ENCODE measurements at places on chromosomes 16 and 17. TPM values are rescaled to one million over a fixed set of nuclear protein-coding genes. Genes with fewer than 3 reads are reported as not detected.
A peak's percentile ranks its signal among the peaks of the same experiment; 100 is the strongest.

RNF43 gene
- 0.11 TPM for total RNA-seq

CYLD gene
- 41.1 TPM for total RNA-seq

CD300LB gene
- not detected for total RNA-seq

FBXO39 gene
- 0.83 TPM for total RNA-seq

KRTAP4-5 gene
- total RNA-seq, result not detected

ATP6V0C gene
- 66.0 TPM for total RNA-seq

CCL16 gene
- 0.42 TPM for total RNA-seq

CDH13 gene
- 3.1 TPM for total RNA-seq

METRN gene
- total RNA-seq, result 56.5 TPM

IKZF3 gene
- 0.98 TPM for total RNA-seq

DNA sequence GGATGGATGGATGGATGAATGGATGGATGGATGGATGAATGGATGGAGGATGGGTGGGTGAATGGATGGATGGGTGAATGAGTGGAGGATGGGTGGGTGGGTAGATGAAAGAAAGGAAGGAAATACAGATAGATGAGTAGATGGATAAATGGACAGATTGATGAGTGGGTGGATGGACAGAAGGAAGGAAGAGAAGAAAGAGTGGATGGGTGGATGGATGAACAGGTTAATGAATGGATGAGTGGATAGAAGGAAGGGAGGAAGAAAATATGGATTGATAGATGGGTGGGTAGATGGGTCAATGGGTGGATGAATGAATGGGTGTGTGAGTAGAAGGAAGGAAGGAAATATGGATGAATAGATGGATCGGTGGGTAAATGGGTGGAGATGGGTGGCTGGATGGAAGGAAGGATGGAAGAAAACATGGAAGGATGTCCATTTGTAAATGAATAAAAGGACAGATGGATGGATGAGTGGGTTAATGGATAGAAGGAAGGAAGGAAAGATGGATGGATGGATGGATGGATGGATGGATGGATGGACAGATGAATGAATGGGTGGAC lies 97.3 kb upstream of the TNRC6C start:
- no peak for DNase-seq
- H3K27me3 ChIP-seq, result no peaks in the 10 kb centered on the region
- no peaks in the 10 kb centered on the region for H3K36me3 ChIP-seq
- peaks cover 30% of the 10 kb centered on the region for H3K4me1 ChIP-seq
- H3K4me3 ChIP-seq, result no peak overlapping the region
- H3K27ac ChIP-seq, result no peak overlapping the region

- H3K36me3 ChIP-seq, result no peaks in the 10 kb centered on the region
- DNase-seq, result no peak
- H3K4me3 ChIP-seq, result no peak overlapping the region
- H3K27ac ChIP-seq, result no peak overlapping the region
- H3K27me3 ChIP-seq, result no peaks in the 10 kb centered on the region
These were observed 345.7 kb downstream of the CNTNAP4 start for GRCh38 chr16:76622876-76623275.

DNA sequence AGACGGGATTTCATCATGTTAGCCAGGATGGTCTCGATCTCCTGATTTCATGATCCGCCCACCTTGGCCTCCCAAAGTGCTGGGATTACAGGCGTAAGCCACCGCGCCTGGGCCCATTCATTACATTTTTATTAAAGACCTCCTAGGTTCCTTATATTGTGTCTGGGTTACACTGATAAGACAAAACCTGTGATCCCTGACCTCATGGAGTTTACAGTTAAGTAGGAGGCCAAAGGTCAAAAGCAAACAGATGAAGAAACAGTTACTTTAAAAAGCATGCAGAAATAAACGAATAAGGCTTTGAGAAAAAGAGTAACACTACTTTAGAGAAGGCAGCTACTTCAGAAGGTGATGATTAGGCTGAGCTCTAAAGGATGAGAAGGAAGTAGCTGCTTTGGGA lies 14.9 kb upstream of the HLF start:
- no peaks in the 10 kb centered on the region for H3K36me3 ChIP-seq
- no peak overlapping the region for H3K27ac ChIP-seq
- DNase-seq, result no peak
- no peaks in the 10 kb centered on the region for H3K27me3 ChIP-seq
- H3K4me3 ChIP-seq, result no peak overlapping the region

DNA sequence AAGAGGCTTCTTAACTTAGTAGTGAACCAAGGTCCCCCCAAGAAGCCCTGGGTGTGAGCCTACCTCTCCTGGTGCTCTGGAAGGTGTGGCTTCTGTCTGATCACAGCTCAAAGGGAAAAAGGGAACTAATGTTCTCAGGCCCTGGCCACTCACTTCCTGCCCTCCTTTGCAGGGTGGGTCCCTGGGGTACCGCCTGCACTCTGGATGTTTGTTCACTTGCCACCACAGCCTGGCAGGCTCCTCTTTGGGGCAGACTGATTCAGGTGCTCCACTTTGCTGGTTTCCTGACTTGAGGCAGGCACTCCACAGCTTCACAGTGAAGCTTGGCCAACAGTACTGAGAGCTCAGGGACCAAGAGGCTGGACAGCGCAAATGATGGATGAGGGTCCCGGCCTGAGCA lies 5.9 kb upstream of the MYO15A start:
- H3K4me1 ChIP-seq, result no peaks in the 10 kb centered on the region
- H3K36me3 ChIP-seq, result peaks cover 96% of the 10 kb centered on the region
- H3K4me3 ChIP-seq, result no peak overlapping the region
- DNase-seq, result no peak

- no peaks in the 10 kb centered on the region for H3K27me3 ChIP-seq
- no peak overlapping the region for H3K4me3 ChIP-seq
- no peak for DNase-seq
- H3K27ac ChIP-seq, result no peak overlapping the region
- peaks cover 17% of the 10 kb centered on the region for H3K4me1 ChIP-seq
- no peaks in the 10 kb centered on the region for H3K36me3 ChIP-seq
These were observed 15.4 kb upstream of the KIFC3 start for GRCh38 chr16:57817680-57818079.

- no peak overlapping the region for H3K27ac ChIP-seq
- no peak overlapping the region for H3K4me3 ChIP-seq
- no peaks in the 10 kb centered on the region for H3K27me3 ChIP-seq
- DNase-seq, result no peak
These were observed 378.7 kb downstream of the HS3ST4 start for GRCh38 chr16:26070302-26071100.

GRCh38 chr16:78269256-78269655 lies 169.8 kb downstream of the WWOX start:
- no peak for DNase-seq
- H3K27ac ChIP-seq, result no peak overlapping the region
- no peaks in the 10 kb centered on the region for H3K4me1 ChIP-seq
- H3K4me3 ChIP-seq, result no peak overlapping the region

DNA sequence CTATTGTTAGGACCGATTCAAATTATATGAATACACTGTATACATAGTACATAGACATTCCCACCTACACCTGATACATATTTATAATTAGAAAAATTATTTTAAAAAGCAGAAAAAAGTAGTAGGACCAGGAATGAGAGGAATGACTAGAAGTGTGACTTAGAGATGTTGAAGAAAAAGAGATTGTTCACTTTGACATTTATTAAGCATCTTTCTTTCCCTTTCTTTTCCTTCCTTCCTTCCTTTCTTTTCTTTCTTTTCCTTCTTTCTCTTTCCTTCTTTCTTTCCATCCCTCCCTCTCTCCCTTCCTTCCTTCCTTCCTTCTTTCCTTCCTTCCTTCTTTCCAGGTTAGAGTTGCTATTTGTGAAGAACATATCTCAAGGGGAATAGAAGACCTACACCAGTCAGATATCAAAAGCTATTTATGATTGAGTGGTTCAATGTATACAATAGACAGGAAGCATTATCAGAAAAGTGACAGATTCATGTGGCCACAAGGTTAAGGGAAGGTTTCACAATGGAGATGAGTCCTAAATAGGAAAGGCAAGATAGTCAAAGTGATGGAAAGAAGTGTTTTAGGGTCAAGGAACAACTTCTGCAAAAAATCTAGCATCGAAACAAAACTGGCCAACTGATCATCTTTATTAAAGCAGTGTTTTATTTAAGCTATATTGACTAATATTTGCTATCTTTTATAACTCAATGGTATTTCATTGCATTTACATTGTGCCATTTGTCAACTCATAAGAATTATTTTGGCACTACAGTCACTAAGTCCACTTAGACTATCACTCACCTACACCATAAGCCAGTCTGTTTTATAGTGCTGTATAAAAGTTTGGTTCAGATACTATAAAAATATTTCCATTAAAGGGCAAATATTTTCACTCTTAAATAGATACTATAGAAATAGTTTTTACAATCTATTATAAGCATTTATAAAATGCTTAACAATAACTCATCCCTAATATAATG lies 54.1 kb upstream of the NACA2 start:
- H3K4me3 ChIP-seq, result no peak overlapping the region
- H3K27me3 ChIP-seq, result no peaks in the 10 kb centered on the region
- DNase-seq, result no peak

DNA sequence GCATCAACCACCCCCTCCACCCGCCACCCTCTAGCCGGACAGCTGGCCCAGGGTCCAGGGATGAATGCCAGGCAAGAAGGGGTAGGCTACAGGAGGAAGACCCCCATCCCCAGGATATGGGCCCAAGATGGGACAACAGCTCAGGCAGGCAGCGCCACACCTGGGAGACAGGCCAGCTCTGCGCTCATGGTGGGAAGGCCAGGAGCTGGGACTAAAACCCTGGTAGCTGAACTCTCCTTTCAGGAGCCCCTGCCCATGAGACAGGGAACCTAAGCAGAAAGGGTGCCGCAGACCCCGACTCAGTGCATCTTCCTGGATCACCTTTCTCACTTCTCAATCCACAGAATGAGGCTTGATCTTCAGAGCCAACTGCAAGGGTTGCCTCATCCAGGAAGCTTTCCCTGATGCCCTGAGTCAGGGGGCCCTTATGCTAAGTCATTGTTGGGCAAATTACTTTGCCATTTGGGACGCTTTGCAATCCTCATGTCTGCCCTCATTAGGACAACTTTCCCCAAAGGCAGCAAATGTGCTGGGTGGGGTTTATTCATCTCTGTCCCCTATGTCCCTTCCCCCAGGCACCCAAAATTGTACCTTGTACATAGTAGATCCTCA lies 9.0 kb downstream of the ZDHHC1 start:
- peak overlapping the region; percentile 73 for H3K27ac ChIP-seq
- no peak for DNase-seq
- H3K4me1 ChIP-seq, result peaks cover 17% of the 10 kb centered on the region
- H3K27me3 ChIP-seq, result no peaks in the 10 kb centered on the region
- H3K36me3 ChIP-seq, result peaks cover 23% of the 10 kb centered on the region
- H3K4me3 ChIP-seq, result no peak overlapping the region

GRCh38 chr17:4607773-4608187 lies 23.5 kb downstream of the SMTNL2 start:
- H3K27ac ChIP-seq, result peak overlapping the region; percentile 77
- no peak for DNase-seq

GRCh38 chr16:56346131-56346890 lies 79.0 kb downstream of the AMFR start:
- H3K27me3 ChIP-seq, result no peaks in the 10 kb centered on the region
- DNase-seq, result no peak
- no peaks in the 10 kb centered on the region for H3K36me3 ChIP-seq
- no peak overlapping the region for H3K4me3 ChIP-seq
- no peak overlapping the region for H3K27ac ChIP-seq
- H3K4me1 ChIP-seq, result no peaks in the 10 kb centered on the region

DNA sequence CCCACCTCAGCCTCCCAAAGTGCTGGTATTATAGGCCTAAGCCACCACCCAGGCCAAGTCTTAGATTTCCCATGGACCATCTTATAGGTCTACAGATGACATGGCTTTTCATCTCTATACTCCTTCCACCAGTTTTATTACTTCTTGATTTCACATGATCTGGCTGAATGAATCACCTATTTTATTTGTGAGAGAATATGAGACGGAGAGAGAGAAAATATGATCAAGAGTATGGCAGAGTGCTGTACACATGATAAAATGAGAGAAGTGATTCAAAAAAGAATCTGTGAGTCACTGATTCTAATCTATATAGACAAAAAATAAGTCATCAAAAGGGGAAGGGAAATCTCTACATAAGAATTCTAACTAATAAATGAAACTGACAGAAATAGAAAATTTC lies 13.7 kb downstream of the ACSM1 start:
- no peaks in the 10 kb centered on the region for H3K27me3 ChIP-seq
- no peak overlapping the region for H3K4me3 ChIP-seq
- no peaks in the 10 kb centered on the region for H3K36me3 ChIP-seq
- no peaks in the 10 kb centered on the region for H3K4me1 ChIP-seq
- no peak overlapping the region for H3K27ac ChIP-seq
- DNase-seq, result no peak

DNA sequence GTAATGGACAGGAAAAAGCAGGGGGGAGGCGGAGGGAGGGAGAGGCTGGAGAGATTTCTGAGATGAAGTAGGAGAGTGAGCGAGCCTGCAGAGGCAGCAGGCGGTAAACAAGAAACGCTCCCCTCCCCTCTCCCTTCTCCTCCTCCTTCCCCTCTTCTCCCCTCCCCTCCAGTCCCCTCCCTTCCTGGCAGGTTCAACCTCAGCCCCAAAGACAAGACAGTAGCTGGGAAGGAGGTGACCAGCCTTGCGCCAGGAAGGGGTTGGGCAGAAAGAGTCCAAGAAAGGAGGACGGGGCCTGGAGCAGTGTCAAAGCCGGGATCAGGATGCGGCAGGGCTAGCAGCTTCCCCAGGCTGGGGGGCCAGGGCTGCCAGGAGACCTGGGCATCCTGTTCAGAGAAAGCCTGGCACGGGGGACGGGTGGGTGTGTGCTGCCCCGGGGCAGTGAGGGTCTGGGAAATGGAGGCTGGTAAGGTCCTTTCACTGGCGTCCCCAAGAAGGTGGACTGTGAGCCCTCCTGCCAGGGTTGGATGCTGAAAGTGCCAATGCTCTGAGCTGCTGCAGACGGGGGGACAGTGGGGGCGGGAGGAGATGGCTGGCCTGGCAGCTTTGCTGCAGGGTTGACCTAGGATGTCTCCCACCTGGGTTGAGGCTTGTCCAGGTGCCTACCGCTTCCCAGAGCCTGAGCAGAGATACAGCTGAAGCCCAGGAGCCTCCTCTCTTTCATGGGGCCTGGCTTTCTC lies 261.6 kb upstream of the TNRC6C start:
- H3K4me3 ChIP-seq, result peak overlapping the region; percentile 19
- peaks cover 30% of the 10 kb centered on the region for H3K4me1 ChIP-seq
- no peaks in the 10 kb centered on the region for H3K36me3 ChIP-seq
- no peak overlapping the region for H3K27ac ChIP-seq
- no peaks in the 10 kb centered on the region for H3K27me3 ChIP-seq

DNA sequence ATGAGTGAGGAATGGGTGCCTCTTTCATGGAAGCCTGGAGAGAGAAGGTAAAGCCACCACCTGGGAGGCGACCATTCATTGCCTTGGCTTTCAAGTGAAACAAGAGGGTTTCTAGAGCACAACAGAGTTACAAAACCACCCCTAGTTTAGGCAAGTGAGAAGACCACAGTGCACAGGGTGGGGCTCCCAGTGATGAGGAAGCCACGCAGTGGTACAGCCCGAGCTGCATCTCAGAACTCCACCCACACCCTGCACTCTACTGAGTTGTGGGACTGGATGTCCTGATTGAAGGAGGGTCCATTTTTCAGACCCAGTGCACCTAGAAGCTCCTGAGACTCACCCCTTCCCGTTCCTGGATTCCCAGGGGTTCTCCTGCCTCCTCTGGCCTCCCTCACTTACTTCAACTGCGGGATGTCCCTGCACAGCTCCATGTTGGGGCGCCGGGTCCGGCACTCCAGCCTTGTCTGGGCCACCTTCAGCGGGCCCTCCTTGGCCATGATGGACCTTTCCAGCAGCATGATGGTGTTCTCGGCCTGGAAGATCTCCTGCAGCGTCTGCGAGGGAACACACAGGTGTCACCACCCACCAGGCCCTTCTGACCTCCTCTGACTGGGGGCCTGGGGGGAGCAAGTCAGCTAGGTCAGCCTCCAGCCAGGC lies 55.1 kb upstream of the EMP2 start:
- DNase-seq, result no peak
- H3K27ac ChIP-seq, result no peak overlapping the region
- H3K4me3 ChIP-seq, result no peak overlapping the region
- H3K4me1 ChIP-seq, result no peaks in the 10 kb centered on the region

GRCh38 chr17:2042390-2042847 lies 597 bp downstream of the OVCA2 start:
- H3K4me1 ChIP-seq, result peaks cover 31% of the 10 kb centered on the region
- peak overlapping the region; percentile 89 for H3K4me3 ChIP-seq

Measured in esophagus muscularis mucosa (tissue), 4 donors.